Umbilical cord (tissue), 2 donors: ENCODE measurements at places on chromosomes 6 and 20. TPM values are rescaled to one million over a fixed set of nuclear protein-coding genes. Genes with fewer than 3 reads are reported as not detected.
A peak's percentile ranks its signal among the peaks of the same experiment; 100 is the strongest.

GRCh38 chr6:161482517-161482858 lies 208.6 kb upstream of the AGPAT4 start:
- DNase-seq = peak; percentile 11

- no peak for DNase-seq
Measured at GRCh38 chr6:56570413-56571359, 72.0 kb downstream of the DST start.

GRCh38 chr20:10357974-10358373 lies 76.0 kb downstream of the MKKS start:
- no peak for DNase-seq

DNA sequence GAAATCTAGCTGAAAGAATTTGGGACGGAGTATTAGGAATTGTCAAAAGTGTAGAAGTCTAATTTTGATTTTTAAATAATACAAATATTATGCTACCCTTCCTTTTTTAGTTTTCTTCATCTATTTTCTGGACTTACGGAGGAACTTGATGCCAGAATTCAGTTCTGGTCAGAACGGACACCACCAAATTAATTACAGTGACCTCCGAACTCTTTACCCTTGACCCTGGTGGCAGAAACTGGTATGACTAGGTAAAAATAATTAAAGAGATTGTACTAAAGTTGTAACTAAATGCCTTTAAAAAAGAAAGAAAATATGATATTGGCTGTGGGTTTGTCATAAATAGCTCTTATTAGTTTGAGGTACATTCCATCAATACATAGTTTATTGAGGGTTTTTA lies 751.1 kb upstream of the MAP3K7 start:
- no peak for DNase-seq

DNA sequence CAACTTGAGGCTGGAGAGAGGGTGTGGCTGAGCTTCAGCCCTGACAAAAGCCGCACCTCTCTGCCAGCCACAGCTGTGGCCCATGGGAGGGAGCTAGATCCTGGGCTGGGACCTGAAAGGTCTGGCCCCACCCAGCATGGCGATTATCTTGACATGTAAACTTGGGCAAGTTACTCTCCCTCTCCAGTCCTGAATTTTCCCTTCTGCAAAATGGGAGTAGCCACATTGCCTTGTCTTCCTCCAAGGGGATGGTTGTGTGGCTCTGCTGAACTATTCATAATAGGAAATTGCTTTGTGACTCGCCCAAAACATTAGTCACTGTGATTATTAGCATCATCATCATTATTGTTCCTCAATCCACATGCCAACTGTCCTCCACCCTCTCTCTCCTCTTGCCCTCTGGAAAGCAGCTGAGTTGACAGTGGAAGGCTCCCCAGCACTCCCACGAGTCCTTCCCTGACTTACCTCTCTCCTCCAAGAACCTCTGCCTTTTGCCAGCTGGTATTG lies 23.0 kb upstream of the RBPJL start:
- no peak for DNase-seq

DNA sequence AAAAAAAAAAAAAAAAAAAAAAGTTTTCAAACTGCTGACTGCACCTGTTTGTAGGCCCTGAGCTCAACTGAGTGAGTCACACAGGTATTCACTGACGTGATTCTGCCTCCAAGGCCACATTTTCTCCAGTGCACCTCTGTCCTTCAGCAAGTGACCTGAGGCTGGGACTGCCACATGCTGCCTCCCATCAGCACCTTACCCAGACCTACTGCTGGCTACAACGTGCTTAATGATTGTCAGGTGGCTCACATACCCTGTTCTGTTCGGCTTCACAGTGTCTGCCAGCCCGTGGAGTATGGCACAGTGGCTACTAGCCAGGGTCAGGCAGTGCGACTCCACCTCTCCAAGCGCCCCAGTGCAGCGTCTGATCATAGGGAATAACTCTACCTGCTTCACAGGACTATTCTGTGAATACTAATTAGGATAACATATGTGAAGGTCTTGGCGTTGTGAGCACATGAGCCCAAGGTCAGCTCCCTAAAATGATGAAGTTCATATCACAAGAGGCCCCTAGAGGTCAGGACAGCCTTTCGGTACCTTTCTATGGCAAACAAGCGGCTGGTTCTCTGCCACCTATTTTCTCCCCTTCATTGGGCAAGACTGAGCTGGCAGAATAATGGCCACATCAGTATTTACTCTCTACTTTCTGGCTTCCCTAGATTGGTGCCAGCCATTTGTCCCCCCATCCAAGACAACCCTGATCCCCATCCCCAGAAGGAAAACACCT lies 28.1 kb downstream of the RIPOR3 start:
- no peak for DNase-seq

- no peak for DNase-seq
Measured at GRCh38 chr6:169808608-169808967, 57.2 kb downstream of the ERMARD start.

The ISM1 gene
- 6.7 TPM for total RNA-seq

The LRFN2 gene
- 1.9 TPM for total RNA-seq

The FARS2 gene
- total RNA-seq = 13.5 TPM
